Skin of body (tissue), 3 donors: ENCODE measurements at places on chromosomes 2 and 18. TPM values are rescaled to one million over a fixed set of nuclear protein-coding genes. Genes with fewer than 3 reads are reported as not detected.

GRCh38 chr2:76692908-76693307 lies 829.3 kb downstream of the LRRTM4 start:
- DNase-seq = no peak

DNA sequence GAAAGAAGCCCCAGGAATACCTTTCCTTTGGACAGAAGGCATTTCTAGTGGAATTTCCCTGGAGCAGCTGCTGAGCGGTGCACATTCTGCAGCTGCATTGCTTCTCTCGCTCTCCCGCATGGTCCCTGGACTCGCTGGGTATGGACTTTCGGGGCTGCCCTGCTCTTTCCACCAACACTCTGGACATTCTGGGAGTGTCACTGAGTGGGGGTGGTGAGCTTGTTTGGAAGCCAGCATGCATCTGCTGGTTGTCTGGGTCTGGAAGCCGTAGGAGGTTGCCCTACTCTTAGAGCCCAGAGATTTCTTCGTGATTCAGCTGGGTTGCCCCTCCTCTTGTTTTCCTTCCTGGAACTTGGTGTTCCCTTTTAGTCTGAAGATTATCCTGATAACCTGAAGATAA lies 52.6 kb downstream of the TWIST2 start:
- DNase-seq = no peak

DNA sequence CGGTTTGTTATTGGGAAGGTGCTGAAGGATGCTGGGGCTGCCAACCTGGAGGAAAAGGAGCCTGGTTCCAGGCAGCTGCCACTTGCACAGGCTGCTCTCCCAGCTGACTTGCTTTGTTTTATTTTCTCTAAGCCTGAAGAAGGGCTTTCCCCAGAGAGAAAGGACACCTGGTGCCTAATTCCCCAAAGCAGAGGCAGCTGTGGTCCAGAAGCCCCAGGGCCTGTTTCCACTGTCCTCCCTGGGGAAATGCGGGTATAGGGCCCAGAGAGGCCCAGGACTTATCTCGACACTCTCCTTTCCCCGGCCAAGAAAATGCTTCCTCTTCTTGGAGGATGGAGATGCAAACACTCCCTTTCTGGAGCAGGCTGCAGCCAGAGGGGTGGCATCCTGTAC lies 30.1 kb downstream of the INO80C start:
- DNase-seq = no peak

DNA sequence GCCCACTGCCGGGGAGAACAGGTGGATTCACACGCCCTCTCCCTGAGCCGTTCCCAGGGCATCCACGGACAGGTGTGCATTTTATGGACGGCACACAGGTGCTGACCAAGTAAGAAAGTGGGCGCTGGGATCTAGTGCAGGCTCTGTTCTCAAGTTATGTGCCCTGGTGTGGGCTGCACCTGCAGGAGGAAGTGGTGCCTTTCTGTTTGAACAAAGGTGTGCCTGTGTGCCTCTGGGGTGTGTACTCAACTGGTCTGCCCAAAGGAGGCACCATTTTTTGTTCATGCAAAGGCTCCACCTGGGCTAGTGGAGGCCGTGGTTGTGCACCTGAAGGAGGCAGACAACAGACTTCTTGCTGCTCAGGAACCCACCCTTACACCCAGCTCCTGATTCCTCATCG lies 88.2 kb upstream of the HK2 start:
- DNase-seq = no peak

The ELOA2 gene
- total RNA-seq = not detected
